ENCODE measurements at places on chromosomes 4 and X. TPM values are rescaled to one million over a fixed set of nuclear protein-coding genes. Genes with fewer than 3 reads are reported as not detected.
A peak's percentile ranks its signal among the peaks of the same experiment; 100 is the strongest.

DNA sequence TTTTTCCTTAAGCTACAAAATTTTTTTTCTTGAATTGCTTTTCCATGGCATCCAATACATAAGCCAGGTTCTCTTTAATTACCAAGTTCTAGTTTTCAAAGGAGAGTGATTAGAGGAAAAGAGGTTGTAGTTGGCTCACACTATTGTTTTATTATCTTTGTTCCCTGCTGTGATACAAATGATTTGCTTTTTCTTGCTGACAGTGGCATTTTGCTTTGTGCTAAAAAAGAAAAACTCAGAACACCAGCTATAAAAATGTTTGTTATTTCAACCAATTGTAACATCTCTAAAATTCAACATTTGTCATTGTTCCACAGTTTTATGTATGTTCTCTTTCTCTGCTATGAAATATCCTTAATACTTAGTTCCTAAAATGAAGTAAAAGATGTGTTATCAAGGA is 1817.2 kb downstream of the STIM2 start:
- DNase-seq: no peak

GRCh38 chr4:53895137-53895536 is 169.3 kb downstream of the CHIC2 start:
- DNase-seq: no peak

DNA sequence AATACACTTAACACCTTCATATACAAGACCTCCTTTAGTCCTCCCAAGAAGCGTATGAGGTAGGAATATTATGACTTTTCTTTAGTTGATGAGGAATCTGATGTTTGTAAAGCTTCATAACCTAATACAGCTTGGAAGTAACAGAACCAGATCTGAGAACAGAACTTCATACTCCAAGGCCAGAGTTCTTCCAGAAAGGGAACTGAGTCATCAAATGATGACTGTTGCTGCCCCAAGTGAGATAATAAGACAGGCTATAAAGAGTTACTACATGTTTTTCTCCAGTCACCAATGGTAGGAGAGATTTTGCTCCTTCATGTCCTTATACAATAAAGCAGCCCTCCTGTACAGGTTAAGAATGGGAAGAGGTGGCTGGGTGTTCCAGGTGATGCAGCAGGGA is 74.3 kb upstream of the ANXA3 start:
- peak; percentile 12 for DNase-seq

The PDE6B gene
- total RNA-seq: not detected

DNA sequence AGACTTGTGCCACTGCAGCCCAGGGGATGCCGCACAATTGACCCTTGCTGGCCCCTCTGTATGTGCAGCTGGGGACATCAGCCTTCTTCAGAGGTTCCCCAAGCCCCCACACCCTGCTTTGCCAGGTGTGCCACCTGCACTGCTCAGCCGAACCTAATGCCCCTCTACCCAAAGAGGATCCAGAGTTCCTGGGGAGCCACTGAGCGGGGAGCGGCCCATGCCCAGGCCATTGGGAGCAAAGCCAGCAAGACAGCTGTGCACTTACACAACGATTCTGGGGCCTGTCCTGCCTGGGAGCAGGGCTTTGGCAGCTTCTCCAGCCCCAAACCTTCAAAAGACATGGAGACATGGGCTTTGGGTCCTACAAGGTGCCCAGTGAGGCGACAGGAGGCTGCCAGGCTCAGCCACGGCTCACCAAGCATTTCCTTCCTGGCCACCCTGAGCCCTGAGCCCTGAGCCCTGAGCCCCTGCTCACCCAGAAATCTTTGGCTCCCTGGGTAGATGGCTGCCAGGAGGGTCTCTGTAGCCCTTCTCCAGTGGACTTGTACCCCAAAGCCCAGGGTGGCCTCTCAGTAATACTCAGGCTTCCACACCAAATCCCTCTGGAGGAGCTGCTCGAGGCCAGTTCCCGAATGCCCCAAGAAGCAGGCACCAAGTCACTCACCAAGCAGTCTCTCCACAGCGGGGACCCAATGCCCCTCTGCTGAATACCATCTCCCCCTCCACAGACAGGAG is 13.0 kb downstream of the PNMA6E start:
- no peak for DNase-seq

DNA sequence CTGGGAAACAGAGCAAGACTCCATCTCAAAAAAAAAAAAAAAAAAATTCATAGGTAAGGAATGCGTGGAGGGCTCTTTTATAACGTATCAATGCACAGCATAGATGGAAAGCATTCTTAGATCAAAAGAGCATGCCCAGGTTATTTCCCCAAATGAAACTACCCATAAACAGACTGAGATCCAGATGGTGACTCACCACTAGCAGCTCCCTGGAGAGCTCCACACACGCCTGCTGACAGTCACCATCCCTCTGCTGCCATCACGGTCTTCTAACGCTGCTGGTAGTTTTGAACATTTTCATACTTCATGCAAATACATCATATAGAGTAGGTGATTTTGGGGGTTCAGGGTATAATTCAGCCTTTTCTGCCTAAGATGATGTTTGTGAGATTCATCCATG is 136.9 kb downstream of the ASMT start:
- DNase-seq: peak; percentile 82

GRCh38 chr4:46954643-46955042 is 38.7 kb downstream of the GABRA4 start:
- no peak for DNase-seq

GRCh38 chr4:577499-578450 is 1.7 kb upstream of the TMEM271 start:
- DNase-seq: peak; percentile 52

DNA sequence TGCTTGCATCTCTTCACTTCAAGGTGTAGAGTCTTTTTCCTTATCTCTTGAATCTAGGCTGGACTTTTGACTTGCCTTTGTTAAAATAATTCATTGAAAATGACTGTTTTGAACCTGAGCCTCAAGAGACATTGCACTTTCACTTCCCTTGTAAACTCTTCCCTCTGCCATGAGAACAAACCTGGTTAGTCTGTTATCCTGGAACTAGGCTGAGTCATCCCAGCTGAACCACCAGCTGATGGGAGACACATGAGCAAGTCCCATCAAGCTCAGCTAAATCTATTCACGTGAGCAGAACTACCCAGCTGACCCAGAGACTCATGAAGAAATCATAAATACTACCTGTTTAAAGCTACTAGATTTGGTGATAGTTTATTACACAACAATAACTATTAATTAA is 202.3 kb upstream of the CENPE start:
- peak; percentile 12 for DNase-seq

All from M059J (cell line).